ENCODE measurements at places on chromosomes 4 and X. TPM values are rescaled to one million over a fixed set of nuclear protein-coding genes. Genes with fewer than 3 reads are reported as not detected.

ITM2A gene
- total RNA-seq, result 58.5 TPM

- peaks cover 36% of the 10 kb centered on the region for H3K4me1 ChIP-seq
- H3K27ac ChIP-seq, result no peak overlapping the region
- no peak overlapping the region for H3K4me3 ChIP-seq
- H3K36me3 ChIP-seq, result no peaks in the 10 kb centered on the region
Observed at GRCh38 chr4:133154725-133155124, 5.6 kb downstream of the PCDH10 start.

ARX gene
- total RNA-seq, result 0.53 TPM

POLN gene
- total RNA-seq, result 2.2 TPM

DNA sequence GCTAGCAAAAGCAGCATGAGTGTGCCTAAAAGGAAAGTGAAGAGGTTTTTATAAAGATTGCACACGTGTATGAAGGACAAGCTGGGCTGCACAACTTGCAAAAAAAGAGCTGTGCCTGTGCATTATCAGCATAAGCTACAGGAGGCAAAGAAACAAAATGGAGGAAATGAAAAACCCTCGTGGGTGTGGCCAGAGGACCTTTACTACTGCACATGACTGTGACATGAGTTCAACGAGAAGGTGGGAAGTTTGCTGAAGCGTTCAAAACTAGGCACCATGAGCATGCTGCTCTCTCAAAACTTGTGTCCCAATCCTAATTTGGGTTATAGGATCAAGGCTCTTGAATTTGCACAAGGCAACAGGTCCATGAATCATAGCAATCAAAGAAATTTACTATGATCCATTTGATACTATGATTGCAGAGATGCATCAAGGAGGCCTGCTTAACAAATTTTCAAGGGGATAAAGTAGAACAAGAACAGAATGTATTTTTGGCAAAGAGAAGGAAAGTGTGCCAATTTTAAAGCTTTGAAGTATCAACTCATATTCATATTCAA, 38.1 kb upstream of the CXorf38 start:
- H3K4me1 ChIP-seq, result no peaks in the 10 kb centered on the region
- no peak overlapping the region for H3K27ac ChIP-seq
- H3K36me3 ChIP-seq, result peaks cover 39% of the 10 kb centered on the region
- H3K27me3 ChIP-seq, result no peaks in the 10 kb centered on the region

- H3K36me3 ChIP-seq, result no peaks in the 10 kb centered on the region
- peaks cover 17% of the 10 kb centered on the region for H3K4me1 ChIP-seq
- H3K27ac ChIP-seq, result no peak overlapping the region
- no peak for DNase-seq
- H3K27me3 ChIP-seq, result no peaks in the 10 kb centered on the region
Observed at GRCh38 chrX:39820938-39821708, 276.6 kb downstream of the BCOR start.

GRCh38 chrX:154720067-154720466, 30.8 kb downstream of the GAB3 start:
- H3K27ac ChIP-seq, result no peak overlapping the region
- no peaks in the 10 kb centered on the region for H3K36me3 ChIP-seq
- H3K4me3 ChIP-seq, result no peak overlapping the region
- H3K27me3 ChIP-seq, result no peaks in the 10 kb centered on the region
- DNase-seq, result no peak

CCSER1 gene
- total RNA-seq, result 8.4 TPM

- no peaks in the 10 kb centered on the region for H3K27me3 ChIP-seq
- H3K36me3 ChIP-seq, result no peaks in the 10 kb centered on the region
- H3K4me3 ChIP-seq, result no peak overlapping the region
- no peak for DNase-seq
- H3K4me1 ChIP-seq, result no peaks in the 10 kb centered on the region
Observed at GRCh38 chr4:69951602-69952001, 13.9 kb downstream of the CSN2 start.

SPANXD gene
- total RNA-seq, result not detected

GRCh38 chr4:107863850-107864371, 39.2 kb downstream of the SGMS2 start:
- H3K4me1 ChIP-seq, result peaks cover 9% of the 10 kb centered on the region
- H3K36me3 ChIP-seq, result peaks cover 8% of the 10 kb centered on the region
- no peak overlapping the region for H3K4me3 ChIP-seq

DNA sequence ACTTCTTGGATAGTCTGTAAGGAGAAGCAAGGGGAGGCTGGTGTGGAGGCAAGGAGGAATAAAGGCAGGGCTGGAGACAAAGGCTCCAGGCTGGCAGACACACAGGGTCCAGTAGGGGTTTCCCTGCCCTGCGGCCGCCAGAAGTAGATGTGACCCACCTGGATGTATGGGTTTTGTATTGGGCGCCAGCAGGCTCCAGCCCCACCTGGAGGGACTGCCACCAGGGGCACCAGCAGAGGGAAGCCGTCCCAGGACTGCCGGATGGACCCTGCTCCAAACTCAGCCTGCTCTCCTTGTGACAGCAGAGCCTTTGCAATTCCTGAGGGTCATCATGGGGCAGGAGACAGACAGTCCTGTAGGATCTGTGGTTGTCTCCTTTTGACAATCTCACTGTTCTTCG, 52.7 kb downstream of the MGST2 start:
- no peak overlapping the region for H3K27ac ChIP-seq
- H3K4me3 ChIP-seq, result no peak overlapping the region
- no peaks in the 10 kb centered on the region for H3K4me1 ChIP-seq
- H3K27me3 ChIP-seq, result no peaks in the 10 kb centered on the region
- DNase-seq, result no peak
- H3K36me3 ChIP-seq, result peaks cover 26% of the 10 kb centered on the region

PROM1 gene
- 10.1 TPM for total RNA-seq

- H3K4me1 ChIP-seq, result no peaks in the 10 kb centered on the region
- H3K4me3 ChIP-seq, result no peak overlapping the region
- DNase-seq, result no peak
- no peaks in the 10 kb centered on the region for H3K27me3 ChIP-seq
- H3K27ac ChIP-seq, result no peak overlapping the region
Observed at GRCh38 chr4:139622901-139623381, 42.7 kb upstream of the MGST2 start.

All from lower lobe of right lung (tissue), 2 donors.